ENCODE measurements at places on chromosomes 12 and 14. TPM values are rescaled to one million over a fixed set of nuclear protein-coding genes. Genes with fewer than 3 reads are reported as not detected.

KLRC3 gene
- total RNA-seq, result not detected

KRT72 gene
- total RNA-seq, result 0.11 TPM

SLC2A3 gene
- 717 TPM for total RNA-seq

INHBE gene
- 5.0 TPM for total RNA-seq

LRRC10 gene
- not detected for total RNA-seq

KRT74 gene
- not detected for total RNA-seq

PTCSC3 gene
- total RNA-seq, result not detected

TEX52 gene
- not detected for total RNA-seq

DENND5B gene
- total RNA-seq, result 13.8 TPM

NR1H4 gene
- total RNA-seq, result not detected

FERMT2 gene
- total RNA-seq, result 92.8 TPM

SPX gene
- 0.76 TPM for total RNA-seq

ADCY6 gene
- total RNA-seq, result 12.8 TPM

VWF gene
- total RNA-seq, result 0.48 TPM

LTBP2 gene
- 1.2 TPM for total RNA-seq

OR4K2 gene
- total RNA-seq, result not detected

- peak; percentile 18 for DNase-seq
Observed at GRCh38 chr12:68406134-68406576, 74.0 kb upstream of the MDM1 start.

DNA sequence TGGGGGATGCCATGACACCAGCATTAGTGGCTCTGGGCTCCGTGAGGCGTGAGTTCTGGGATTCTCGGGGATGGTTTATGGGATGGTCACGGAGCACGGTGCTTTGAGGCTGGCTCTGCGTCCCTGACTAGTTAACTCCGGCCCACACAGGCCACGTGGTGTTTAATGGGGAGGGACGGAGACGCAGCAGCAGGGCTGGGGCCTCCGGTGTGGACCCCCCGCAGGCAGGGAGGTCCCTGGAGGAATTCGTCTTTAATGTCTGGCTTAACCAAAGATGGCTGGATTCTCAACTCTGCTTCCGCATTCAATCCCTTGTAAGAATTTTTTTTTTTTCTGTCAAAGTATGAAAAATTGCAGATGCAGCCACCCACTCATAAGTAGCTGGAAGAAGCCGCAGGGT is 86.4 kb upstream of the RFLNA start:
- no peak for DNase-seq

- no peak for DNase-seq
Observed at GRCh38 chr12:109926488-109927210, 26.6 kb downstream of the TCHP start.

DNA sequence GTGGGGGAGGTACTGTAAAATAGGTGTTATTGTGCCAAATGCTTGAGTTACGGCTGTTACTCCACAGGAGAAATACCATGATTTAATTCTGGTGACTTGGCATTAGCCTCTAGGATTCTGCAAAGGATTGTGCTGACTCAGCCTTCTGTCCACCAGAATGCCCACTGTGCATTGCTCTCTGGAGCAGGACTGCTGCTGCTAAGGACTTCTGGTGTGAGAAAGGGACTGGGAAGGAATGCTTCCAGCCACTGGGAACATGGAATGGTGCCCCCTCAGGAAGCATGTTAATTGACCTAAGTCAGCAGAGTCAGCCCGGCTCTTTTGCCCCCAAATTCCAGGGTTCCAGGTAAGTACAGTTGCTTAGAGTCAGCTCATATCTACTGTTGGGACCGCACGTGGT is 32.9 kb downstream of the ZFHX2 start:
- no peak for DNase-seq

DNA sequence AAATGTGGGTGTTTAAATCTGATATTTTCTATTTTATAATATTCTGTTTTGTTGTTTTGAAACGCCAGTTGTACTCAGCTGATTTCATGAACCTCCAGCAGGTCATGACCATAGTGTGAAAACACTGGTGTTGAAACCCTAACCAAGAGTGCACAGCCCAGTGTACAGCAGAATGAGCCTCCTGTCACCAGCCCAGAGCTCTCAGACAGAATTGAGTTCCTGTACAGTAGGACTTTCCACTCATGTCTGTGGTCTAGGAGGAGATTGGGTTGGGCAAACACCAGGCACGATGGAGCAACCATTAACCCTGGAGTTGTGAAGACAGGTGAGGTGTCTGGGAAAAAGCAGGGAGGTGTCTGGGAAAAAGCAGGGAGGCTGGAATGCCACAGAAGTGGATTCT is 908.8 kb downstream of the VRK1 start:
- no peak for DNase-seq

- DNase-seq, result peak; percentile 46
Observed at GRCh38 chr12:57741844-57742738, 2.7 kb upstream of the TSPAN31 start.

DNA sequence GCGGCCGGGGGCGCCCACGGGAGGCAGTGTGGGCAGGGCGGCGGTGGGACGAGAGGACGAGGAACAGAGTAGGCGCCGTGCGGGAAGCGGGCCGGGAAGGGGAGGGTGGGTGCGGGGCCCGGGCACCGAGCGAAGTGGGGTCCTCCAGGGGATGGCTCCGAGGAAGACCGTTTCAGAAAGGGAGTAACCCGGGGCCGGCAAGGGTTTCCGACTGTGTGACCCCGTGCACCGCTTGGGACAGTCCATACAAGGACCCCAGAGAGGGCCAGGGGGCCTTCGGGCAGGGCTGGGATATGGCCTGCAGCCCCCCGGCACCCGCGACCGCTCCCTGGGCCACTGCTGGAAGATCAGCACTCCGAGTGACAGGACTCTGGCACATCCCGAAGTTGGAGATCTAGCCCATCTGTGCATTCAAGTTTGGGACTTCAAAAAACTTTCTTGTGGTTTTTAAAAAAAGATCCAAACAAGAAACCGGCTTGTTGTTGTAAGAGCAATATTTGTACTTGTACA is 448 bp downstream of the TSPAN9 start:
- DNase-seq, result peak; percentile 37

DNA sequence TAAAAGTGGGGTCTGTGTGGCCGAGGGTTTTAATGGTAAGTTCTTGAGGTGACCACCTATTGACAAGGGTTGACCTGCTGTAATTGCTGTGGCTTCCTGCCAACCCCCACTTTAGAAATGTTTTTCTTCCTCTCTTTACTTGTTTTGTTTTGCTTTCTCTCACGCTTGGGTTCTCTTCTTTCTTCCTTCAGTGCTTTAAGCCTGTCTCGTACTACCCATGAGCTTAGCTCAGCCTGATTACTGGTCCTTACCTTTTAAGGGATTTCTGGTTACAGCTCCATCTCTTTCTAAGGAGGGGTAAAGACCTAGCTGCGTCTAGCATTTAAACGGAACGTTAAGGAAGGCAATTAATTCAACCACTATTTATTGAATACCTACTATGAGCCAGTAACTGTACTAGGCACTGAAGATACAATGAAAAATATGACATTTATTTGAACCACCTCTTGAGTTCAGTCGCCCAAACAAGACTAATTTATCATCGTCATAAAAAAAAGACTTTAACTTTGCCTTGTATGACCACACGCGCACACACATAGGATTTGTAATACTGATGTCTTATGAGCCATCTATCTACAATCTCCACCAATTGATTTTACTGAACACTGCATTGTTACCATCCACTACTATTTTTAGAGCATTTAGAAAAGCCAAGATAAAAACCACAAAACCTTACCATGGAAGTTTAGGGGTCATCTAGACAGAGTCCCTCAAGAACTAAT is 888 bp upstream of the PPP1R12A start:
- DNase-seq, result no peak

GRCh38 chr14:86847140-86847539 is 1145.8 kb downstream of the GALC start:
- no peak for DNase-seq

- no peak for DNase-seq
Observed at GRCh38 chr14:85186082-85186481, 343.9 kb upstream of the FLRT2 start.

DNA sequence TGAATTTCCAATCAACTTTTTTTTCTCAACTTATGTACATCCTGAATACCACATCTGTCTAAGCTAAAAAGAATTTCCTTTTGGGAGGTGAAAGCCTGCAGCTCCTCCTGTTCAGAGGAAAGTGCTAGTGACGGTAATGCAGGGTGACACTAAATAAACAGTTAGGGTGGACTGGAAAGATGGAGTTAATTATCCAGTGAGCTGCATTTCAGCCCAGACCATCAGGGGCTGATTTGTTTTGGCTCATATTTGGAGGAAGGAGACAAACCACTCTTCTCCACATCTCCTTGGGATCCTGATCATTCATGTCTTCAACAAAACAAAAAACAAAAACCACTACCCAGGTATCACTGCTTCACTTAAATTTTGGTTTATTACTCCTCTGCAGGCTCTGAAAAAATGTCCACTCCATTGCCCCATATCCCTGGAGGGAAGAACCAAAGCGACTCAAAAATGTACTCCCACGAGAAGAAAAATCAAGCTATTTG is 5.1 kb upstream of the SIX1 start:
- no peak for DNase-seq

- DNase-seq, result no peak
Observed at GRCh38 chr14:58571769-58572472, 65.8 kb upstream of the DACT1 start.

- DNase-seq, result no peak
Observed at GRCh38 chr12:131577766-131578165, 133.1 kb upstream of the SFSWAP start.

- no peak for DNase-seq
Observed at GRCh38 chr14:91375720-91376452, 41.7 kb downstream of the CCDC88C start.

GRCh38 chr12:64608901-64609535 is 1.3 kb upstream of the RASSF3 start:
- no peak for DNase-seq

DNA sequence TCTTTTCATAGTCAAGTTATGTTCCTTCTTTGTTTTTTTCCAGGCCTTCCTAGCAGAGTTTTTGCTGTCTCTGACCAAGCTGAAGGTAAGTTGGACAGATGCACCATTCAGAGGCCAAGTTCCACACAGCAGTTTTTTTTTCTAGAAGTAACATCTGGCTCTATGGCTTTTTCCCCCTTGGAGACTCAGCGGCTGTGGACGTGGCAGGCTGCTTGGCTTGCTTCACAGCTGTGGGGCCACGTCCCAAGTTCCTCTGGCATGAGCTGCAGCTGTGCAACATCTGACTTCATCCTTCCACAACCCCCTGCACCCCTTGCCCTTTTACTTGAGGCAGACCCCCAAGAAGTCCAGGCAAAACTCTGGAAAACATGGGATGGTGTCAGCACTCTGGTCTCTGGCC is 24.2 kb upstream of the RHOJ start:
- DNase-seq, result no peak

- no peak for DNase-seq
Observed at GRCh38 chr12:100105661-100106060, 37.0 kb downstream of the BLTP3B start.

DNA sequence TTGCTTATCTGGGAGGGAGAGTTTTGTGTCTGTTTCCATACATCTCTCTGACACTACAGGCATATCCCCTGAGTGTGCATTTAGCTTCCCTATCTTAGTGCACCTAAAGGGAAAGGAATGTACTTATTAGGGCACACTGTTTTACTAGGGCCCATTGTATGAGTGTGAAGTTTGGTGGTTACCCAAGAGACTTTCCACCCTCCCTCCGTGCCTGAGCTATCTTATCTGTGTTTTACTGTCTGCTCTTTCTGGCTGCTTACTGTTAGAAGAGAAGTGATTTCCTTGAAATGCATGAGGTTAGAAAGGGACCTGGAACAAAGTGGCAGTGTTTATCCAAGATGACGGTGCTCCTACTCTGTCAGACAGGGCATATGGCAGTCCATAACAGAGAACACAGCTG is 8.5 kb upstream of the SVOP start:
- DNase-seq, result no peak

- no peak for DNase-seq
Observed at GRCh38 chr12:129949651-129950050, 45.8 kb upstream of the TMEM132D start.

GRCh38 chr14:99251721-99252120 is 20.3 kb downstream of the BCL11B start:
- no peak for DNase-seq

GRCh38 chr12:68200854-68201253 is 24.8 kb downstream of the IL26 start:
- no peak for DNase-seq

DNA sequence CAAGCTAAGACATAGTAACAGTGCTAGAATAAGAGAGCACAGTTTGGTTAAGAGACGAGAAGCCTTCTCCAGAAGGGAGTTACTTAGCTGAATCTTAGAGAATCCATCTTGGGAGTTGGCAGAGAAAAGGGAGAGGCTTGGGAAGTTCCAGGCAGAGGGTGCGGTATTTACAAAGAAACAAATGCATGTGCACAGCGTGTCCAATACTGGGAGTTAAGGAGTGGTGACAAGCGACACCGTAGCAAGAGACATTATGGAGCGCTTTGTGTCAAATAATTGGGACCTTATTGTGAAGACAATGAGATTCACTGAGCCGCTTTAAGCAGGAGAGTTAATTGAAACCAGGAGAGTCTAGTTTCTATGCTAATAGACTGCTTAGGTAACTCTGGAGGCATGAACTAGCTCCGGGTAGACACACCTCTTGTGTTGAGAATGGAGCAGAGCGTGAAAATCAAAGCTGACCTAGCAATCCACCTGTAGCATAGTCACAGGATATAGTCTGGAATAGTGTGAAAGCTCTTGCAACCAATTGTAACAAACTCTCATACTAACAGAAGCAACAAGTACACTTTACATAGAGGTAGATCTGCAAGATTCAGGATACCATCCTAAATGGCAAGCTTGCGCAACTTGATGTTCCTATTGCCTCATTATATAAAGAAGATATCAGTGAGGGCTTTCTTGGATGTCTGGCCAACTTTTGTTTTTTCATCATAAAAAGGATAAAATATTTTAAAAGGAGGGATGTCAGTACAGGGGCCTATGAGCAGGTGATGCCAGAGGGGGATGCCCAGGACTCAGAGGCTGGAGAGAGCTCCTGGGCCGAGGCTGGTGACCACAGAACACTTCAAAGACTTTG is 5.3 kb downstream of the ALDH1L2 start:
- DNase-seq, result no peak

- no peak for DNase-seq
Observed at GRCh38 chr12:62873826-62874448, 61.0 kb downstream of the PPM1H start.

- no peak for DNase-seq
Observed at GRCh38 chr12:106073179-106073578, 65.6 kb downstream of the NUAK1 start.

DNA sequence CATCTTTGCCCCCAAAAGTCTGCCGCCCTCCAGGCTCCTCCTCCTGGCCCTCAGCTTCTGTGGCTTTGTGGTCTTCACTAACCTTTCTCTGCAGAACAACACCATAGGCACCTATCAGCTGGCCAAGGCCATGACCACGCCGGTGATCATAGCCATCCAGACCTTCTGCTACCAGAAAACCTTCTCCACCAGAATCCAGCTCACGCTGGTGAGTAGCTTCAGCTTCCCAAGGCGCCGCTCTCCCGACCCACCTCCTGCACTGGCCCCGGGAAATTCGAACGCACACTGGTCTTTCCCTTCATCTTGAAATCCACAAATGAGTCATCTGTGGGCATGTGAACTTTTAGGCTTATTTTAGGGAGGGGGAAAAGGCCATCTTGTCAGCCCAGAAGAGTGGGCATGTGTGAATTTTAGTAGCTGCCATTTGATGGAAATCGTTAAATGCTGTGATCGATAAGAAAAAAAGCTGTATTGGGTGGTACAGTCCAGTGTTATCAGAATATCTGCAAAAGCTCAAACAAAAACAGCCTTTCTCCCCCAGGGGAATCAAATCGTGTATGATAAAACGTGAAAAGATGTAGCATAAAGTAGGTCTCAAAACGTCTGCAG is 700 bp downstream of the SLC35E3 start:
- peak; percentile 22 for DNase-seq

GRCh38 chr14:99571303-99571986 is 32.6 kb downstream of the CCDC85C start:
- DNase-seq, result no peak

Data from WTC11 (cell line).